ENCODE measurements at places on chromosomes 13 and 19. TPM values are rescaled to one million over a fixed set of nuclear protein-coding genes. Genes with fewer than 3 reads are reported as not detected.

Gene SMIM24
- not detected for total RNA-seq

Gene IZUMO2
- total RNA-seq, result not detected

Gene ATP12A
- total RNA-seq, result not detected

Gene ZNF30
- total RNA-seq, result 2.5 TPM

Gene TMPRSS9
- total RNA-seq, result not detected

Gene CEACAM21
- not detected for total RNA-seq

Gene FCAR
- total RNA-seq, result not detected

Gene CEACAM16
- not detected for total RNA-seq

Gene GPR180
- 4.7 TPM for total RNA-seq

Gene ANKRD10
- total RNA-seq, result 37.7 TPM

Gene UHRF1
- 3.1 TPM for total RNA-seq

Gene NLRP4
- total RNA-seq, result not detected

Gene LRFN3
- 15.5 TPM for total RNA-seq

Gene LRRC8E
- total RNA-seq, result 4.1 TPM

Gene JAK3
- 6.3 TPM for total RNA-seq

Gene KLF2
- total RNA-seq, result 2.4 TPM

Gene HCN2
- 2.7 TPM for total RNA-seq

Gene ETV2
- 1.2 TPM for total RNA-seq

Gene ZNF486
- 5.9 TPM for total RNA-seq

Gene ZNF665
- total RNA-seq, result 1.7 TPM

Gene TNNT1
- not detected for total RNA-seq

Gene AMER2
- total RNA-seq, result not detected

Gene PTPRH
- total RNA-seq, result 1.8 TPM

Gene CLEC4G
- not detected for total RNA-seq

Gene YJEFN3
- total RNA-seq, result 0.15 TPM

Gene CDX2
- not detected for total RNA-seq
